Hematopoietic multipotent progenitor cell (in vitro differentiated cells): ENCODE measurements at places on chromosomes 4 and X. TPM values are rescaled to one million over a fixed set of nuclear protein-coding genes. Genes with fewer than 3 reads are reported as not detected.

GRCh38 chrX:46574774-46575381, 1.3 kb downstream of the CHST7 start:
- peak; percentile 33 for DNase-seq

DNA sequence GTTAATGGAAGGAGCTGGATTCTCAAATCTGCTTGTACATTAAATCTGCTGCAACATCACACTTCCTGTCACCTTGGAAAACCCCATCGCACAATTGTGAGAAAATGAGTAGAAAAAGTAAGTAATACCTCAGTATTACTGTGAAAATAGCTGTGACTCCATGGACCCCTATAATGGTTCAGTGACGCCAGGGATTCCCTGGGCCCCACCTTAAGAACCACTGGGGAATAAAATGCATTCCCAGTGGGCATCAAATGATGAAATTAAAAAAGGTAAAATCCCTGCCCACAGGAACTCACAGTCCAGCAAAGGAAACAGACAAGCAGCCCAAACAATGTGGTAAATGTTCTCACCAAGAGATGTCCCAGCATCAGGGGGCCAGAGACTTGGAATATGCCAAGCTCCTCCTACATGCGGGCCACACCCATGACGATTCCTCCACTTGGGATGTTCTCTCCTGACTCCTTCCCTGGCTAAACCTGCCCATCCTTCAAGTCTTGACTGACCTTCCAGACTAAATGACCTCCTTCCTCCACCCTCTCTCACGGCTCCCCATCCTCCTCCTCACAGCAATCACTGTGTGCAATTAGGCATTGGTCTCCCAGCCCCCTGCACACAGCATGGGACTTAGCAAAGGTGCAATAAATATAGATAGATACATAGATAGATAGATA, 2.6 kb downstream of the EVC2 start:
- DNase-seq, result no peak

TLR6 gene
- total RNA-seq, result 4.3 TPM

ASB9 gene
- 27.2 TPM for total RNA-seq
